ENCODE measurements at places on chromosomes 12 and 14. TPM values are rescaled to one million over a fixed set of nuclear protein-coding genes. Genes with fewer than 3 reads are reported as not detected.

The EML5 gene
- total RNA-seq: 1.3 TPM

The RNASE2 gene
- not detected for total RNA-seq

The WNT1 gene
- 1.2 TPM for total RNA-seq

The E2F7 gene
- total RNA-seq: 29.8 TPM

The HPD gene
- 0.21 TPM for total RNA-seq

The CCNB1IP1 gene
- 132 TPM for total RNA-seq

The ZNF664 gene
- 167 TPM for total RNA-seq

The DCTN2 gene
- total RNA-seq: 138 TPM

The PLA2G1B gene
- total RNA-seq: not detected

The HSP90AA1 gene
- 771 TPM for total RNA-seq

DNA sequence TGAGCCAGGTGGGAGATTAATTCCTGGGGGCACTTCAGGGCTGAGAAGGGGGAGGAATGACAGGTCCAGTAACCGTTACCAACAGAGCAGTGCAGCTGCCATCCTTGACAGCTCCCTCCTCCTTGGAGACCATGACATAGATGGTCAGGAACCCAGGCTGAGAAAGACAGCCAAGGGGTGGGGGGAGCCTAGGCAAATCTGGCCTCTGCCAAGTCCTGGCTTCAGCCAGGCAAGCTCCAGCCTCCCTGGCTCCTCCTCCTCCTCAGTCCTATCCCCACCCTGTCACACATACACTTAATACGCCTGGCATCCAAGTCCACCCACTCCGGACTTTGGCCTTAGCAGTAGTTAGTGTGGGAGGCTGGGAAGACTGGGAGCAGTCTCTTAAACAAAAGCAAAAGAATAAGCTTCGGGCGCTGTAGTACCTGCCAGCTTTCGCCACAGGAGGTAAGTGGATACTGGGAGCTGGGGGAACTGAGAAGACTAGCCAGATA, at the start of gene RDH5:
Gene RDH5 (plus strand): TSS at position 323 of the 494 bp plus-strand sequence. CDS start 792 bp downstream, outside the sequence.
- DNase-seq: no peak

DNA sequence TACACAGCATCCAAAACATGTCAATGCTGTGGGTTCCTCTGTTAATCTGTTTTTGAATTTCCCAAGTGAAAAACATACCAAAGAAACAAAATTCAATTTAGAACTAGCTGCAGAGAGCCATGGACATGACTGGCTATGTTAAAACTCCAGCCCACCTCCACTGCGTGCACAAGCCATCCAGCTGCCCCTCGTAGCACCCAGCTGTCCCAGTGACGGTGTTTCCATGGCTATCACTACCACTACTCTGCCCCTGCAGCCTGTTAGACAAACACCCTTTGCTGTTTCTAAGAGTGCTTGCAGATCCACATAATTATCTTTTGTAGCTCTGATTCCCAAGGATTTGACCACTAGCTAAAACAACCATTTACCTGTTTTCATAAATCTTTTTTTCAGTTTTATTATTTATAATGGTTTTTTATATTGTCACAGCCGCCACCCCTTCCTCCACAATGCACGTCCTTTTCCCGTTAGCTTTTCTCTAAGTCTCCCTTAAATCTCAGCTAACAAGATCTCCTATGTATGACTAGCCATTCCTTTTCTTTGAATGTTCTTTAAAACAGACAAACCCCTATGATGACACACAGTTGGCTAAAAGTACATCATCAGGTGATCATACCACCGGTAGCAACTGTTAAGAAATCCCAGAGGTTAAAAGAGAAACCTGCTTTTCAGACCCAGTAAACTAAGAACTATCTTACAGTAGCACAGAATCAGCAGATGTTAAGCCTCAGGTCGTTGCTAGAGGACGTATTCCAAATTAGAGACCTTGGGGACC, 37.8 kb upstream of the NAA30 start:
- DNase-seq: no peak

GRCh38 chr12:32666018-32666417, 13.1 kb upstream of the DNM1L start:
- no peak for DNase-seq

DNA sequence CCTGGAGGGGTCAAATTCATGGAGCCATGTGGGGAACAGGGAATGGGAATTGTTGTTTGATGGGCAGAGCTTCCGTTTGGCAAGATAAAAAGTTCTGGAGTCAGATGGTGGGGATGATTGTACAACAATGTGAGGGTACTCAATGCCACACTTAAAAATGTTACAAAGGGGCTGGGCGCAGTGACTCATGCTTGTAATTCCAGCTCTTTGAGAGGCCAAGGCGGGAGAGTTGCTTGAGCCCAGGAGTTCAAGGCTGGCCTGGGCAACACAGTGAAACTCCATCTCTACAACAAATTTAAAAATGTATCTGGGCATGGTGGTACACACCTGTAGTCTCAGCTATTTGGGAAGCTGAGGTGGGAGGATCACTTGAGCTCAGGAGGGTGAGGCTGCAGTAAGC, 66.0 kb upstream of the DIO3 start:
- no peak for DNase-seq

DNA sequence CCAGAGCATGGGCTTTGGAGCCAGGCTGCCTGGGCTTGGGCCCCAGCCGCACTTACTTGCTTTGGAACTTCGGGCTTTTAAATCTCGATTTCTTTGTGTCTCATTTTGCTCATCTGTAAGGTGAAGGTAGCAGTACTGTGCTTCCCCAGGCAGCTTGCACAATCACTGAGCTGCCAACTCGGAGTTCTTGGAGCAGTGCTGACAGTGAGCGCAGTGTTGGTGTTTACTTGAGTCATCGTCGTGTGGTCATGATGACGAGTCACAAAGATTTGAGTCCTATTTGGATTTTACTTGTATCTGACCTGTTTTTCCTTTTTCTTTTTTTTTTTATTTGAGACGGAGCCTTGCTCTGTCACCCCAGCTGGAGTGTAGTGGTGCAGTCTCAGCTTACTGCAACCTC, 31.3 kb upstream of the ATF1 start:
- no peak for DNase-seq

Data from neural crest cell (in vitro differentiated cells).